NCI-H1930 (cell line): ENCODE measurements at places on chromosomes 6 and 20.

DNA sequence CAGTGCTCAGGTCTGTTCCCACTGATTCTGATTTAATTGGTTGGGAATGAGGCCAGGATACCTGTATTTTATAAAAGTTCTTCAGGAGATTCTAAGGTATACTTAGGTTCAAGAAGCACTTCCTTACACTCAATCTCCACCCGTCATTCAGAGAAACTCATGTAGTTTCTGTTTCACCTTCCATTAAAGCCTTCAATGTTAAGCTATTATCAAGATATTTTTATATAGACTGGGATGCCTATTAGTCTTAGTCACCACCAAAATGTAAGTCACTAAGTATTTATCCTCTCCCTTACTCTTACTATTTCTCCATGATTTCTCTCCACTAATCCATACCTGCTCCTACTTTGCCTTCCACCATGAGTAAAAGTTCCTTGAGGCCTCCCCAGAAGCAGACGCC lies 38.1 kb upstream of the GCLC start:
- DNase-seq, result no peak

- peak; percentile 65 for DNase-seq
Observed at GRCh38 chr20:48921883-48922820, 641 bp downstream of the ARFGEF2 start.

GRCh38 chr6:47237196-47237595 lies 72.5 kb downstream of the TNFRSF21 start:
- DNase-seq, result no peak

GRCh38 chr6:83313882-83314281 lies 117.0 kb downstream of the ME1 start:
- DNase-seq, result no peak

DNA sequence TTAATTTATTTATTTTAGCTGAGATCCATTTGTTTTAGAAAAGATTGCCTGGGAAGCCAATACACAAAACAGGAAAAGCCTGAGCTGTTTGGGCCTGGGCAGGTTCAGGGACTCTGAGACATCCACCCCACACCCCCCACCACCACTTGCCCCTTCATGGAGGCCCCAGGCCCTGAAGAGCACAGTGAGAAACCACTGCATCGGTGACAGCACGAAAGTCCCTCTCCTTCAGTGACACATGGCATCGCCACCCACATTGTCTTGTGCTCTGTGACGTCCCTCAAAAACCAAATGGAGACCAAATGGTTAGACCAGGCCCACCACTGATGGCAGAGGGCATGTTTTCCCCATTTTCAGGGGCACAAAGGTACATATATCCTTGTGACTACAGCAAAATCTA lies 106.4 kb downstream of the SYNDIG1 start:
- no peak for DNase-seq

DNA sequence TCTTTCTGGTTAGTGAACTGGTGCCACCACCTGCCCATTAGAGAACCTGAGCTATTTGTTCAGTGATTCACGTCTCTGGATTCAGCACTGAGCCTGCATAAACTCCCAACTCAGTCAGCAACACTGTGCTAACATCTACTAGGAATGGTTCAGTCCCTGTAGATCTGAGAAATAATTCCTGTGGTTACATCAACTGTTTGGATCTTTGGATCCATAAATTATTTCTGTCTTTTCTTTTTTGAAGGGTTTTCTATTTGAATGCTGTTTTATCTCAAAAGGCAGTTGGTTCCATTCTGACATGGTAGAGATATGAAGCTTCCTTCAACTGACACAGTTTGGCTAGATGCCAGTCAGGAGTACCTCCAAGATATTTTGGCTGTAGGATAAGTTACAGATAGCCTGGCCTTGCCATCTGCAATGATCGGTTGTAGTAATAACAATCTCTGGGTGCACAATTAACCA lies 125.9 kb downstream of the TRMT11 start:
- no peak for DNase-seq

DNA sequence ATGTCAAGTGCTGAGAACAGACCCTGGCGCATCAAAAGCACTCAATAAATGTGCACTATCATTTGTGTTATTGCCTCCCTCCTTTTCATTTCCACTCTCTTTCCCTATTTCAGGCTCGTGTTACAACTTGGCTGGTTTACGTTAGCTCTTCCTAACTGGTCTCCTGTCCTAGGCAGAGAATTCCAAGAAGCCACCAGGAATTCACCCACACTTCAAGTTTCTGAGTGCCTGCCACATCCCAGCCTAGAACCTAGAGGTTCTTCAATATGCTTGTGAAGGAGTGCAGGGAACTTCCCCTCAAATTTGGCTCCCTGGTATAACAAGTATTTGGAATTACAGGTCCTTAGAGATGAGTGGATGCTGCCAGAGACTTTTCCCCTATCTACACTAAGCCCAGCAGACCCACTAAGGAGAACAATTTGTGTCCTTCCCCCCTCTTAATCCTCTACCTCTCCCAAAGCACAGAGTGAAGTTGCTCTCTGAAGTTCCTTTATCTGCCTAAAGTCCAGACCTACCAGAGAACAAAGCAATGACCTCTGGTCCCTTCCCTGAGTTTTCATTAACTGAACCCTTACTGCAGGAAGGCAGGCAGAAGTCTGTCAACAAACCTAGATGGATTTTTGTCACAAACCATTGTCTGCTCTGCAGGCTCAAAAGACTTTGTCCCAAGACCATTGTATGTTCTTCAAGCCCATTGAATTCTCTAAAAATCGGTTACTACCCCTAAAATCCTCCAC lies 201.6 kb upstream of the JARID2 start:
- DNase-seq, result no peak

GRCh38 chr6:29850011-29850553 lies 22.5 kb downstream of the HLA-G start:
- DNase-seq, result no peak

GRCh38 chr6:122404444-122404843 lies 5.0 kb downstream of the HSF2 start:
- DNase-seq, result no peak
